ENCODE measurements at places on chromosomes 5 and 9.

- no peak for DNase-seq
Observed at GRCh38 chr9:134823623-134824022, 57.0 kb upstream of the FCN2 start.

DNA sequence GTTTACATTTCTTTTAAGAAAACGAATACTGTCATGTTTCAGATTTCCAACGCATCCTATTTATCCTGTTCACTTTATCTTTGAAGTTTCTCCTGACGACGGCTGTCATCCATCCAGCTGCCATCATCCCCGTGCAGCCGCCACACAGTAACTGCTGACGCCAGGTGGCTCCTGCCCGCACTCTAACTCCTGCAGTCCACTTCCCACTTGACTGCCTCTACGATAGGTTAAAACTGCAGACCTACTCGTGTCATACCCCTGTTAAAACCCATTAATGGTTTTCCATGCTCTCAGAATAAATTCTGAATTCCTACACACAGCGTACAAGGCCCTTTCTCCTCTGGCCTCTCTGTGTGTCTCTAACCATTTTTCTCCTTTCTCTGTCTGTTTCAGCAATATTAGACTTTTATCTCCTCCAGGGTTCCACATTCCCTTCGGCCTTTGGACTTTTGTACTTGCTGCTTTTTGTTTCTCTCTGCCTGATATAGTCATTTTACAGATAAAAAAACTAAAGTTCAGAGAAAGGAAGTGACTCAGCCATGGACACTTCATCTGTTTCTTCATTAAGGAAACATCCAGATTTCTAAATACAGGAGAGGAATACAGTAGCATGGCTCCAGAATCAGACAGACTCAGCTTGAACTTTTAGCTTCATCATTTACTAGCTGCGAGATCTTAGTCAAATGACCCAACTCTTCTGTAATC is 84.9 kb downstream of the ADAMTS12 start:
- no peak for DNase-seq

DNA sequence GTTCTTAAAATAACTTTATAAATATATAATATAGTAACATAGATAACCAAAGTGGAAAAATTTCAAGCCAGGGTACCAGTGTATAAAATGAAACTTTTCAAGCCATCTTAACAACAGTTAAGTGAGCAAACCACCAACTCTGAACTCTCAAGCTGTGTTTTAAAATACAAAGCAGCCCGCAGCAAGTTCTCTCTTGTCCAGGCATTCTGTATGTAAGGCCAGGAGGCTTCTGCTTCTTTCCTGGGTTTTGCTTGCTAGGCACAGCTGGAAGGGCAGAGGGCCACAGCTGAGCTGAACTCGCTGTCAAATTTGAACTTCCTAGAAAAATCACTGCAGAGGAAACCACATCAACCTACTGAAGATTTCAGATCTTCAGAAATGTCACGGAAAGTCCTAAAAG is 6.8 kb upstream of the CTNNAL1 start:
- DNase-seq: no peak

GRCh38 chr5:139664086-139664693 is 16.0 kb downstream of the CXXC5 start:
- DNase-seq: no peak

DNA sequence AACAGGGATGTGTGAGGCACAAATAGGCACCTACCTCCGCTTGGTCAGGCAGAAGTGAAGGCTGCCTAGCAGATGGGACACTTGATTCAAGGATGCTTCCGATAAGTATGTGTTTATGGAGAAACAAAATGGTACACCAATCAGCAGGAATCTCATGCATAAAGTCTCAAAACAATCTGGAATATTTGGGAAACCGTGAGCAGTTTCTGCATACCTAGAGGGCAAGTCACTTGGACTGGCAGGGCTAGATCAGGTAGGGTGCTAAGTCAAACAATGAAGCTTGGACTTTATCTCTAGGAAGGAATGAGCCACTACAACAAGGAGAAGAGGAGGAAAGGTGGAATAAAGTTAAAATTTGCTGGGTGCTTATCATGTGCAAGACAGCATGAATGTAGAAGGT is 5.5 kb downstream of the EPB41L4A start:
- DNase-seq: no peak

DNA sequence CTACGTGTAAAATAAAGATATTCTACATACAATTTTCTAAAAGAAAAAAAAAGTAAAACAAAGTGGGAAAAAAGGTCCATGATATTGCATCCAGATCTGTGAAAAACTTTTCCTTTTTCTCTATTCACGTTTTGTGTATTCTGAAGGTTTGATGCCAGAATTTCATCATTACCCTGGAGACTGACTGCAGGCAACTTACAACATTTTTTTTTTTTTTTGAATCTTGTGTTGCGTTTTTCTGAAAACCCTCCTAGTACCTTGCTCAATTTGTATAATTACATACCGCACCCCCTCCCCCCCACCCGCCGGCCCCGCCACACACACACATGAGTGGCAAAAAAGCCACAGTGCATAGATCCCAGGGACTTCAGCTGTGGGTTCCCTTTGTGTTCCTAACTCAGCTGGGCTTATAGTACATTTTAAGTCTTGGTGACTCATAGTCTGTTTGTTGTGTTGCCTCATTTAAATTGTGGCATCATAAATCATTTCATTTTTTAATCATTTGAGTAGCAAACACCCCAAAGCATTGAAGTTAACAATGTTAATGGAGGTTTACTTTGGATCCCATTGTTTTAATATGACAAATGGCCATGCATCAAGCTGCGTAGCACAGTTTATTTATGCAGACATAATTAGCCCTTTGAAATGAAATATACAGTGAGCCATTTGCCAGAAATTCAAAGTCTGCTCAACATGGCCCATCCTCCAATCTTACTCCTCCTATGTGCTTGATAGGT is 36.0 kb downstream of the PRDM6 start:
- no peak for DNase-seq

DNA sequence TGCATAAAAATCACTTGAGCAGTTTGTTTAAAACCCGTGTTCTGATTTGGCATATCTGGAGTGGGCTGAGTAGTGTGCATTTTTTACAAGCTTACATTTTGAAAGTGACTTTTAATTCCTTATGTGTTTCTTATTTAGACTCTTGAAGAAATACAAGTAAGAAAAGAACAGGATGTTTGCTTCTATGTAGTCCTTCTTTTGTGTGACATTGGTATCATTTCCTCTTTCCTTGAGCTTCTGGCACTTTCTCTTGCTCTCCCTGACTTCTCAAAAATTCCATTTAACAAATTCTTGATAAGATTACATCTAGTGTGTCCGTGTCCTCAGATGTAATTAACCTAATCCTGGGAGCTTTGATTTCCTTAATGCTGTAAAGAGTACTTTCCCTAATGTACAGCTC is 12.5 kb downstream of the GARNL3 start:
- DNase-seq: no peak

- DNase-seq: no peak
Observed at GRCh38 chr9:7811677-7812076, 12.1 kb upstream of the DMAC1 start.

DNA sequence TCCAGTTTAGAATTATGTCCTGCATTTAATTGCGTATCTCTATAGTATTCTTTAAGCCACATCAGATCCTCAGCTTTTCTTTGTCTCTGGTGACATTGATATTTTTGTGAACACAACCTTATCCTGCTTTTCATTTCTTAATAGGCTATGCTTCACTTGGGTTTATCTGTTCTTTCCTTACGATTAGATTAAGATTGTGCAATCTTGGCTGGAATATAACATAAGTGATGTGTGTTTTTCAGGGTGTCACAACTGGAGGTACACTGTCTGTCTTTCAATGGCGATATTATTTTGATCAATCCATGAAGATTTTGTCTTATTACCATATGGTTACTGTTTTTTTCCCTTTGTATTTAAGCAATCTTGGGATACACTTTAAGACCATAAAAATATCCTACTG is 23.6 kb downstream of the NAA35 start:
- DNase-seq: no peak

- no peak for DNase-seq
Observed at GRCh38 chr5:151672516-151672915, 14.2 kb downstream of the SPARC start.

DNA sequence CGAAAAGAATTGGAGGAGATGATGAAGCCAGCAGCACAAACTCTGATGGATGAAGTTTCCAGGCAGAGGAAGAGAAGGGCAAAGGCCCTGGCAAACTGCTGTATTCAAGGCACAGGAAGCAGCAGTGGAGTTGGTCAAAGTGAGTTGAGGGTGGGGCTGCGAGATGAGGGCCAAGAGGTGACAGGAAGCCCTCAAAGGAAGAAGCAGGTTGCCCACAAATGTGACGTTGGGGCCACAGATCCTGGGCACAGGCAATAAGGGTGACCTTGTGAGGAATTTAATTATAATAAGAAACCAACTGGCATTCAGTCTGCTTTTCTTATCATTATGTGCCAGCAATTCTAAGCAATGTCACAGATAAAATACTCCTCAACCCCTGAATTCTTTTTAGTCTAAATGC is 261.8 kb downstream of the CTNND2 start:
- no peak for DNase-seq

- no peak for DNase-seq
Observed at GRCh38 chr5:156444753-156445291, 117.9 kb downstream of the SGCD start.

GRCh38 chr9:87771316-87772006 is 45.5 kb downstream of the CTSL start:
- no peak for DNase-seq

- no peak for DNase-seq
Observed at GRCh38 chr9:130893341-130894101, 3.1 kb downstream of the QRFP start.

GRCh38 chr5:112339761-112340160 is 79.3 kb downstream of the EPB41L4A start:
- DNase-seq: no peak

- DNase-seq: no peak
Observed at GRCh38 chr5:158640593-158640980, 459.1 kb downstream of the EBF1 start.

DNA sequence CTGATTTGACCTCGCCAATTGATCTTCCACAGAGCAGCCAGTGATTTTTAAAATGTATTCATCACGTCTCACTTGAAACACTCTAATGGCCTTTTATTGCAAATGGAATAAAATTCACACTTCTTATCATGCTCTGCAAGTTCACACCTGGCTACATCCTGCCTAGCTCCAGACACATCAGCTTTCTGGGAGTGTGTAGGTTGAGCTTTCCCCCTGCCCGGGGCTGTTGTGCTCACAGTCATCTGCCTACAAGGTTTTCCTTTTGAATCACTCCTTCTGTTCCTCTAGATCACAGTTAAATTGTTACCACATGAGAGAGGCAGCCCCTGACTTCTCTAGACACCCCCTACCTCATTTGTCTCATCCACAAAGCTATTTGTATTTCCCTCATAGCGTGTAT is 674.5 kb downstream of the PRELID2 start:
- DNase-seq: no peak

DNA sequence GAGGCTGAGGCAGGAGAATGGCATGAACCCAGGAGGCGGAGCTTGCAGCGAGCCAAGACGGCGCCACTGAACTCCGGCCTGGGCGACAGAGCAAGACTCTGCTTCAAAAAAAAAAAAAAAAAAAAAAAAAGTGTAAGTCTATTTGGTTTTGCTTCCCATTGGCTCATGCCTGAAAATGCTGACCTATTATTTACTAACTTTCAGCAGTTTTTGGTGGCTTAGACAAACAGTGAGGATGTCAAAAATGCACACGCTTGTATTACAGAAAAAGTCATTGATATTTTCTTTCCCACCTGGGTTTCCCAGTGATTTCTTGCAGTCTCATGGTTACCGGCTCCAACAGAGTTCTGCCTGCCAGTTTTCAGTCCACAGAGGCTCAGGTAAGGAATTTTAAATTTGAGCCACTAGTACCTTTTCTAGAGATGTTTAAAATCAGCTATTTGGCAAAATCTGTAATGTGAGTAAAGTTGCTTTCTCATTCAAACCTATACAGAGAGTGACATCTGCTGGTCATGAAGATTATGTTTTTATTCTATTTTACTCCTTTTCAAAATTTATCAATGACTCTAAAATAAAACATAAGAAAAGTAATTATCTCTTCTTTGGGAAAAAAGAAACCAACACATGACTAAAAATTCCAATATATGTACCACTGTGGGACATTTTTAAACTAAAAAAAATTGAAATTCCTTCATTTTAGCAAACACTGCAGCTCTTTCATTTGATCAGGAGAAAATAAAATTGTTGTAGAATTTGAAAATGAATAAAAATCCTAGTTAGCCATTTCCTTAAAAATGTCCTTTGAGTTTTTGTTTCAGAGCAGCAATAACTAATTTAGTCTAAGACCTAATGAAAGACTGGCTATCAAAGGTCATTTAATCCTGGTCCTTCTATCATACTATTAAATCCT is 8.8 kb downstream of the FAM200C start:
- DNase-seq: peak; percentile 46

GRCh38 chr9:84331119-84331809 is 9.3 kb downstream of the SLC28A3 start:
- DNase-seq: peak; percentile 79

DNA sequence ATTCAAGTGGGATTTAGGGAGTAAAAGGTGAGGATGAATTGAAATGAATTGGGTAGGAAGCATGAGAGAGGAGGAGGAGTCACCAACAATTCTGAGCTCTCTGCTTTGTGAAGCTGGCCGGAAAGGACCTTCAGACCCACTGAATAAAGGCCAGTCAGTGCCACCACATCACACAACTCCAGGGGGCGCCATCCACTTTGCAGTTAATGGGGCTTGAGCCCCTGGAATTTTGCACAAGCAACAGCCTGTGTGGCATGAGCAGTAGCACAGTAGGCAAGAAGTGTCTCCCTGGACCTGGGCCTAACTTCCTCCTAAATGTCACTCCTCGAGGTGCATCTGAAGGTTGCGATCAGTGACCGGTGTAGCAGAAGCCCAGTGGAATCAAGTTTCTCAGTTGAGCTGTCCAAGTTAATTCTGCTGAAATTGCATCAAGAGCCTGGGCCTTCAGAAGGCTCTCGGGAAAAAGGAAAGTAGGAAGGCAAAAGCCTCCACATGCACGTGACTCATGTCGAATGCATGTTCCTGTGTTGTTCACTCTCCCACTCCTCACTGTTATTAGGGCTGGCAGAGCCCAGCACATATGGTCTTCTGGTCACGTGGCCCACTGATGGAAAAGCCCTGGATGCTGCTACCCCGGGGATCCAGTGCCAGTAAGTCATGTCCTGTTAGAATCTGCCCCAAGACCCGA is 27.8 kb upstream of the GLIS3 start:
- no peak for DNase-seq

GRCh38 chr5:135993335-135993879 is 35.4 kb upstream of the TGFBI start:
- DNase-seq: no peak

DNA sequence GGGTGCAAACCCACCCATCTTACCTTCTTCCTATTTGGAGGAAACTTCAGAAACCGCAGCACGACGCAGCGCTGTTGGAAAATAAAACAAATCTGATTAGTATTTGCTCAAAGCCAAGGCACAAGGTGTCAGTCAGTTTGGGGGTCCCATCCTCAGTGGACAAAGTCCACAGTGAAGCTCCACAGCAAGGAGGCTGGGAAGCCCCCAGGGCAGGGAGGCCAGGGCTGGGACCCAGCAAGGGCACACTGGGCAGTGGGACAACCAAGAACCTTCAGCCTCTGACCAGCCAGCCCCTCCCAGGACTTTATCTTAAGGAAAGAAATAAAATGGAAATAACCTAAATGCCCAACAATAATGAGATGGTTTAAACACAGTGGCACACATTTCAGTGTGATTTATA is 11.3 kb downstream of the IPPK start:
- DNase-seq: no peak

Measured in T47D (cell line).